ENCODE measurements at places on chromosomes 2 and 18.

- DNase-seq: no peak
Observed at GRCh38 chr2:239608260-239608659, 207.4 kb upstream of the HDAC4 start.

GRCh38 chr2:134634054-134634753 is 84.6 kb downstream of the TMEM163 start:
- DNase-seq: no peak

- DNase-seq: no peak
Observed at GRCh38 chr18:48949050-48949605, 1.6 kb downstream of the SMAD7 start.

DNA sequence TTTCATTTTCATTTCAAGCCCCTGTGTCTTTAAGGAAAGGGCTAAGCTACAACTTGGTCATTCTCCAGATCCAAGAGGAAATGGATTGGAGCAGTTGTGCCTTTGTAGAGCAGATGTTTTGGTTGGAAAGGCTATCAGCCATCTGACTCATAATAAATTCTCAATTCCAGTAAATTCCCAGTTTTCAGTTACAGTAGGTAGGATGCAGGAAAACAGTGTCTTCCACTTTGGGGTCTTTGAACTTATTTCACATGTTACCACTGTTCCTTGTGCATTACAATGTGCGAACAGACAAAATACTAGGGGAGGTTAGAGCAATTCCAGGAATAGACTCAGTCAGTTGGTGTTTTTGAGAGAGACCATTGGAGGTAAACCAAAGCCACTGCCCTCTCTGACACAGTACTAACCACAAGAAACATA is 211.9 kb downstream of the BABAM2 start:
- no peak for DNase-seq

DNA sequence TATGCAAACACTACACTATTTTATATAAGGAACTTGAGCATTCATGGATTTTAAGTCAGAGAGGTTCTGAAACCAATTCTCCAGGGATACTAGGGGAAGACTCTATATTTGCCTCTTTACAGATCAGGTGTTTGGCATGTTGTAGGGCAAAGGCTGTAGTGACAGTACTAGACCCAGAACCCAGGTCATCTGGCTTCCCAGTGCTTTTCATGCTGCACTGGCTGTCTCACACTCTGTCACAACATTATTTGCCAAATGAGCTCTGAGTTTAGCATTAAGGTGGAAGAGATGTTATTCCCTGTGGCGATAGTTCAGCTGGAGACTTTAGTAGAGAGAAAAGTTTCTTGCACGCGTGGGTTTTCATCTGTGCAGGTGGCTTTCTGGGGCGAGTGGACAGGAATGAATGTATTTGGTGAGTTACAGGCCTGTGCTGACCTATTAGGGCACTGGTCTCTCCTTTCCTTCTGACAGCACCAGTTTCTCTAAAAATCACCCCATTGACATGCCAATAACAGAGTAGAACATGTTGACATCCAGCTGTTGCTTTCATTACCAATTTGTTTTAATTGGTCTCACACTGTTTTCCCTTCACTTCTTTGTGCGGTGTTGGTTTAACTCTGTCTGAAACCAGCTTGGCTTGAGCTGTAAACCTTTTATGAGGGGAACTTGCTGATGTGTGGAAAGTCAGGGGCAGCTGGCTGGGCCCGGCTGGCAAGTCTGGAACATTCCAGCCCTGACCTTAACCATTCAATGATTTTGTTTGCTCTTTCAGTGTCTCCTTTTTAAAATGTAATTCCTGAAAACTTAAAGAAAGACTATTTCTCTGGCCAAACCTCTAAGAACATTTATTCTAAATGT is 643.0 kb upstream of the FAM98A start:
- DNase-seq: no peak

DNA sequence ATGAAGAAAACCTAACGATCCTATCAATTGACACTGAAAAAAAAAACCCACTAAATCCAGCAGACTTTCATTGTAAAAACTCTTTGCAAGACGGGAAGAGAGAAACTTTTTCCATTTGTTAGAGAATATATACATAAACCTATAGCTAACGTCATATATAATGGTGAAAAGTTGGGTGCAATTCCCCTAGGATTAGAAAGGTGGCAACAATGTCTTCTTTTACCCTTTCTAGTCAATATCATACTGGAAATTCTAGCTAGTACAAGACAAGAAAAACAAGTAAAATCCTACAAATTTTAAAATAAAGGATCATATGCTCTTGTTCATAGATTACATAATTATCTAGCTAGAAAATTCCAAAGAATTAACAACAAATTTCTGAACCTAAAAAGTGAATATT is 1596.5 kb upstream of the LRRTM1 start:
- DNase-seq: no peak

DNA sequence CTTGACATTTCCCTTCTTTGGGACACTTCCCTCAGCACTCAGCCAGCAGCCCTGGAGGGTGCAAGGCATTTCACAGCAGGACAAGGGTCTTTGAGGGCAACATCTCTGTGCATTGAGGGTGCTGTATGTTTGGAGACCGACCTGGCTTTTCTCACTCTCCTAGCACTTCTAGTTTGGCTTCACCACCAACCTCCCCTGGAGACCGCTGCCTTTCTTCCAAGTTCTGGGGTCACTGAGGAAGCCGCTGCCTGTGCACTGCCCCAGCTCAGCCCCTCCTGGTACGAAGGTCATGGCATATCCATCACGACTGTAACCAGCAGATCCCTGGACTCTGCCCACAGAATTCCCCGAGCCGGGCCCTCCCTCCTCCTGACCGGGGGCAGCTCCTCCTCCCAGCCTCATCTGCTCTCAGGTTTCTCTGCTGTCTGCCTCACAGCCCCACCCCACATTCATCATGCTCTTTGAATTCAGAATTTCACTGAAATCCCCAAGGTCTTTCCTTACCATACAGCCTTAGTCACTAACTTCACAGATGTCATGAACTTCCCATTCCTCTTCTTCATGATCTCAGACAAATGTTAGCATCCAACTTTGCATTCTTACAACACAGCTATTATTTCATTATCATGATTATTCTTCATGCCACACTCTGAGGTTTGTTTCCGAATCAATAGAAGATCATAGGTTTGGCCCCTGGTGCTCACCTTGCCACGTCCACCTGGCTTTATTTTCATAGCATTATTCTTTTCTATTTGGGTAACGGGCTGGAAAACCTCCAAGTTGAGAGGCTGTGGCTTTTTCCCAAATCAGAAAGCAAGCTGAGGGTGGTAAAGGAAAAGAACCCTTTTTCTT is 113.0 kb upstream of the COPS8 start:
- no peak for DNase-seq

DNA sequence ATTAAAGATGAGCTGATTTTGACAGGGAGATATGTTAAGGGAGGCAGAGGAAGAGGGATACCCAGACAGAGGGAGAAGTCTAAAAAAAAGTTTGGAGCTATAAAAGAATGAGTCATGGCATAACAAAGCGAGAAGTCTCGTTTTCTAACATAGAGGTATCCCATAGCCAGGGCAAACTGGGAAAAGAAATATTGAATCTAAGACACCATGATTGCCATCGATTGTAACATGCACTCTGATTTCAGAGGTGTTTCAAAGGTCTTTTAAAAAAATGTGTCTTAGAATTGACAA is 110.7 kb downstream of the MDH1 start:
- no peak for DNase-seq

DNA sequence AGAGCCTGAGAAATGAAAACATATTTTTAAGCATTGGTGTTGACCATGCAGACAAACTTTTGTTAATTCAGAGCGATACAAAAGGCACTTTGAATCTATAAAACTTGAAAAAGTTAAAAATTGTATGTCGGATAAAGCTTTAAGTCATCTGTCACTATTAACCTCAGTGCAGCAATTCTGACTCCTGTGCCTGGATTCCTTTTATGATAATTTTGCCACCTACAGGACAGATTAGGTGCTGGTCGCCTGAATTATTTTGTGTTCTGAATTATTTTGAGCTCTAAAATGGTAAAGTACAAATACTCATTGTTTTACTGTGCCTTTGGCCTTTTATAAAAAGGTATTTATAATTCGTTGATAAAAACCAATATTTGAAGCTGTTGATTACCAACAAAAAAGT is 19.4 kb upstream of the RNF138 start:
- no peak for DNase-seq

DNA sequence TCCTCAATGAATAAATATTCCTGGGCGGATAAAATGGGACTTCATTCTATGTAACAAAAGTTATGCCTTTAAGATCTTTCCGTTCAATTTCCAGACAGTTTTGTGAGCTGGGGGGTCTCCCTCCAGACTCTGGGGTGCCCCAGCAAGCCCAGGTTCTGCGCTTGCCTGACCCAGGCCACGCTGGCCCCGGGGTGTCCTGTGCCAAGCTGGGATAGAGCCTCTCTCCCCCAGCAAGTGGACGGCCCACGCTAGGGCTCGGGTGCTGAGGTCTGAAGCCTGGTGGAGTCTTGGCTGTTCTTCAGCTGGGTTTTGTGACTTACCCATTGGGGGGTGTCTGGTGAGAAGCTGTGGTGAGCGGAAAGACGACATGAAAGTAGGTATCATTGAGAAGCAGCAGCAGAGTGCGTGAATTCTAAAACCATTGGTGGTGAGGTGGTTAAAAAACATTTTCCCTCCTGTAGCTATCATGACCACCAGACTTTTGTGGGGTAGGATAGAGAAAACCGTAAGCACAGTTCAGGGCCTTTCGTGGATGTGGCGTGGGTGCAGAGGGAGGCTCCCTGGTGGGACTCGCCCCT is 346.8 kb downstream of the ANAPC1 start:
- DNase-seq: no peak

GRCh38 chr2:109151519-109151918 is 22.5 kb downstream of the SH3RF3 start:
- no peak for DNase-seq

DNA sequence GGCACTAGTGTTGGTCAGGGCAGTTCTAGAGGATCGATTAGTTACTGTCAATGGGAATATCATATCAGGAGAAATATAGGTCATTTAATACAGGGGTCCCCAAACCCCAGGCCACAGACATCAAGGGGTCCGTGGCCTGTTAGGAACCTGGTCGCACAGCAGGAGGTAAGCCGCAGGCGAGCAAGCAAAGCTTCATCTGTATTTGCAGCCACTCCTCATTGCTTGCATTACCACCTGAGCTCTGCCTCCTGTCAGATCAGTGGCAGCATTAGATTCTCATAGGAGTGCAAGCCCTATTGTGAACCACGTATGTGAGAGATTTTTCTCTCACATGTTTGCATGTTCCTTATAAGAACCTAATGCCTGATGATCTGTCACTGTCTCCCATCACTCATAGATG is 81.9 kb downstream of the DSC3 start:
- DNase-seq: no peak

- no peak for DNase-seq
Observed at GRCh38 chr18:2281523-2282199, 289.6 kb downstream of the METTL4 start.

All from activated T-helper 9 cell treated with anti-CD3 and anti-CD28 coated beads, Interleukin-2, amount 50 U/mL, for 16 hours (primary cell).